CD8-positive, alpha-beta memory T cell (primary cell): ENCODE measurements at places on chromosomes 12 and 14. TPM values are rescaled to one million over a fixed set of nuclear protein-coding genes. Genes with fewer than 3 reads are reported as not detected.

The CNTN1 gene
- not detected for total RNA-seq

The IAPP gene
- not detected for total RNA-seq

The CARMIL3 gene
- total RNA-seq = 1.5 TPM

The SLC39A2 gene
- 0.16 TPM for total RNA-seq

The ADAMTS20 gene
- total RNA-seq = not detected

The SOX5 gene
- 0.18 TPM for total RNA-seq

The TMEM229B gene
- total RNA-seq = 4.4 TPM

The TAS2R19 gene
- 0.88 TPM for total RNA-seq

The RNF212B gene
- not detected for total RNA-seq

The RTL1 gene
- total RNA-seq = not detected

The MGST1 gene
- 0.24 TPM for total RNA-seq

The AKAP3 gene
- 2.8 TPM for total RNA-seq

The CCDC177 gene
- total RNA-seq = not detected

The BAG5 gene
- total RNA-seq = 38.1 TPM

The INF2 gene
- 56.3 TPM for total RNA-seq

The LMNTD1 gene
- not detected for total RNA-seq

The KLRG1 gene
- total RNA-seq = 11.5 TPM

The SIX6 gene
- not detected for total RNA-seq

The RHOJ gene
- total RNA-seq = not detected

The TMTC2 gene
- 2.5 TPM for total RNA-seq

The DBX2 gene
- not detected for total RNA-seq

The SLC5A8 gene
- total RNA-seq = not detected

The OVCH1 gene
- not detected for total RNA-seq

The RAPGEF3 gene
- 1.1 TPM for total RNA-seq

The NTF3 gene
- not detected for total RNA-seq
